ENCODE measurements at places on chromosomes 4 and X.

GRCh38 chr4:87011340-87012034, 76.7 kb downstream of the AFF1 start:
- peak; percentile 92 for DNase-seq

DNA sequence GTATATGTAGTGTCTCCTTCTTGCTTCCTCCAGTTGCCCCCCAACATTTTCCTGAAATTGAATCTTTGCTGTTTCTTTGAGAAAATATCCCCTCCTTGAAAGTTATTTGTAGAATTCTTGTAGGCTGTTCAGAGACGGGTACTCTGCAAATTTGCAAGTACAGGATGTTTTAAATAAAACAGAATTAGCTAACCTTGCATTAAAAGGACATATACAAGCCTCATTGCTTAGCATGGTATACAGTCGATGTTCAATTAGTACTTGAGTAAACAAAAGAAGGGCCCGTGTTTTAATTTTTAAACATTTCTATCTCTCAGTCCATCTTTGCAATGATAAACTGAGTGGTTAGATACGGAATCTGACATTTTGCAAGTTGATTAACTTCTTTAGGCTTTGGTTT, 50.8 kb downstream of the RAPGEF2 start:
- no peak for DNase-seq

GRCh38 chrX:147749308-147749707, 162.4 kb upstream of the FMR1 start:
- DNase-seq, result no peak

DNA sequence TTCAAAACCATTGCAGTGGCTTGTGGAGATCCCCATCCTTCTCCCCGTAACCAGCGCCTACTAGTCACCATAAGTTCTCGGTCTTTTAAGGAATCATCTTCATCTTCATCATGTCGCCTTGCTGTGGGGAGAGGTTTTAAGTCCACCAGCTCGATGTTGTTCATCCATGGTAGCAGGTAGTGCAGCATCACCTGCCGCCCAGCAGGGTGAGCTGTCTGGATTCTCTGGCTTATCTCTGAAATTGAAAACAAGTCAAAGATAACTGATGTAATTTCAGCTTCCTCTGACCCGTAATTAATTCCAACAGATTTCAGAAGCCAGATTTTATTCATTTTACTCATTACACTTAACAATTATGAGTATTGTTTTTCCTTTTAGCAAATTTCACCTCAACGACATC, 67.4 kb downstream of the ZAR1 start:
- DNase-seq, result peak; percentile 18

- peak; percentile 96 for DNase-seq
These were observed 11.4 kb downstream of the RNF175 start for GRCh38 chr4:153748378-153748777.

DNA sequence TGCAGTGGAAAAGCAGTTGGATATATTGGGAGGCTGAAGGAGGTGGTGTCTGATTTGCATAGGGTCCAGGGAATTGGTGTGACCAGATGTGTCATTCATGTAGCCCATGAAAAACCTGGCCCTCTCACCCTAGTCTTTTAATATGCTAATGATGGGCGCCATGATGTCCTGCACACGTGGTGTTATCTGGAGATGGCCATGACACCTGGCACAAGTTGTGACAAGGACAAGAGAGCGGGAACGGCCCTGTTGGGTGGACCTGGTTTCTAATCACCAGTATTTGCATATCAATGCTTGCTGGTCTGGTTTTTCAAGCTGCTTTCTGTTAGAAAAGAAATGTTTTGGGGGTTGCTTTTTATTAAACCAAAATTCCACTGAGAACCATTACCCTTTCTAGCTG, 87.4 kb downstream of the ZXDA start:
- DNase-seq, result no peak

- peak; percentile 25 for DNase-seq
These were observed 29.2 kb downstream of the CLRN2 start for GRCh38 chr4:17544205-17544604.

- no peak for DNase-seq
These were observed 591 bp upstream of the ACSL4 start for GRCh38 chrX:109733613-109734083.

DNA sequence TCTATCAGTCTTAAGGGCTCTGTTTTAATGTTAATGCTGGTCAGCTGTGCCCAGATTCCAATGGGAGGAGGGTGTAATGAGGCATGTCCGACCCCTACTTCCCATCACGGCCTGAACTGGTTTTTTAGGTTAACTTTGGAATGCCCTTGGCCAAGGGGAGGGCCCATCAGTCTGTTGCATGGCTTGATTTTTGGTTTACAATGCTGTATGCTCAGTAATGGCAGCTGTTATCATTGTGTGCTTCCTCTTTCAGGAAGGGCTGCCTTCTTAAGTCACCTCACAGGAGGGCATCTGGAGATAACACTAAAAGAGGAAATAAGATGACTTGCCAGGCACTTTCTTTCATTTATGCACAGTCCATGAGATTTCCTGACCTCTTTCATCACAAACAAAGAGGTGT, 36.3 kb downstream of the ATXN3L start:
- no peak for DNase-seq

DNA sequence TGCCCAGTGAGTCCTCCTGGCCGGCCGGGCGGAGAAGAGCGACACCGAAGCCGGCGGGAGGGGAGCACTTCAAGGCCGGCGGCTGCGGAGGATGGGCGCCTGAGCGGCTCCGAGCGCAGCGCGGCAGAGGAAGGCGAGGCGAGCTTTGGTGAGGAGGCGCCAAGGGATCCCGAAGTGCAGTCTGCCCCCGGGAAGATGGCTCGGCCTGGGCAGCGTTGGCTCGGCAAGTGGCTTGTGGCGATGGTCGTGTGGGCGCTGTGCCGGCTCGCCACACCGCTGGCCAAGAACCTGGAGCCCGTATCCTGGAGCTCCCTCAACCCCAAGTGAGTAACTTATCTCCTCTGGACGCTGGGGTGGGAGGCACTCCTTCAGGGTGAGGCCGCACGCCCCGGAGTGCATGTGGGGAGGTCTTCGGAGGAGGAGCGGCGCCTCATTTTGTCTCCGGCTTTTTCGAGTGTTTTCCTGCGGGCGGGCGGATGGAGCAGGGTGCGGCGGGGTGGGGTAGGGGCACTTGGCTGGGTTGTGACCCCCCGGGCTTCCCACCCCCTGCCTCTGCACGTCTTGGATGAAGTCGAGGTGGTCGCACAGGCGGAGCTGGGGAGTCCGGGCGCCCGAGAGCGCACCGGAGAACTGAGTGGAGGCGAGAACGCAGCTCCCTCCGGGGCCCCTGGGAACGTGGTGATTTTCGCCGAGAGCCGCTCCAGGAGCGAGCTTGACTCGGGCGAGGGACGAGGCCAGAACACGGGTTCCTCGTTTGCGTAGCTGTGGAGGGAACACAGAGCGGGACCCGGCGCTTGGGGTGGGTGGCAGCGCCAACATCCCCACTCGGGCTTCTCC, 979 bp downstream of the EFNB1 start:
- DNase-seq, result no peak

GRCh38 chr4:186144198-186144945, 39.9 kb downstream of the FAM149A start:
- DNase-seq, result peak; percentile 43

DNA sequence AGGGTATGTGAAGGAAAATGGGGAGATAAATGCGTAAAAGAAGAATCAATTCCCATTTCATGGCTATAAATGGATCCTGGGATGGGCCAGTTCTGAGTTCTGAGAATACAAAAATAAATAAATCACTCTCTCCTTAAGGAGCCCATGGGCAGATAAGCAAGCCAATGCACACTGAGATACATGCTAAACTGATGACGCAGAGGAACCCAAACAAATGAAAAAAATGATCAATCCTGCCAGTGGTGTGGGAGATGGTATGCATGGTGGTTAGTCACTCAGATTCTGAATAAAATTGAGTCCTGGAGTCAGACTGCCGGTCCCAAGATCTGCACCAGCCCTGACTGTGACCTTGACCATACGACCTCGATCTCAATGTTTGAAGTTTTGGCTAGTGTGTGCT, 59.7 kb downstream of the NEIL3 start:
- DNase-seq, result no peak

GRCh38 chr4:38040619-38041018, 80.4 kb downstream of the PTTG2 start:
- peak; percentile 86 for DNase-seq

DNA sequence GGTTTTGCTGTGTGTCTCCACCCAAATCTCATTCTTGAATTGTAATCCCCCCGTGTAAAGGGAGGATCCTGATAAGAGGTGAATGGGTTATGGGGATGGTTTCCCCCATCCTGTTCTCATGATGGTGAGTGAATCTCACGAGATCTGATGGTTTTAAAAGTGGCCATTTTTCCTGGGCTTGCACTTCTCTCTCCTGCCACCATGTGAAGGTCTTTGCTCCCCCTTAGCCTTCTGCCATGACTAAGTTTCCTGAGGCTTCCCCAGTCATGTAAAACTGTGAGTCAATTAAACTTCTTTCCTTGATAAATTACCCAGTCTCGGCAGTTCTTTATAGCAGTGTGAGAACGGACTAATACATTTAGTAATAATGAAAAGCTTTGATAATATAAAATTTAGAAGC, 46.9 kb downstream of the ANTXR2 start:
- peak; percentile 17 for DNase-seq

DNA sequence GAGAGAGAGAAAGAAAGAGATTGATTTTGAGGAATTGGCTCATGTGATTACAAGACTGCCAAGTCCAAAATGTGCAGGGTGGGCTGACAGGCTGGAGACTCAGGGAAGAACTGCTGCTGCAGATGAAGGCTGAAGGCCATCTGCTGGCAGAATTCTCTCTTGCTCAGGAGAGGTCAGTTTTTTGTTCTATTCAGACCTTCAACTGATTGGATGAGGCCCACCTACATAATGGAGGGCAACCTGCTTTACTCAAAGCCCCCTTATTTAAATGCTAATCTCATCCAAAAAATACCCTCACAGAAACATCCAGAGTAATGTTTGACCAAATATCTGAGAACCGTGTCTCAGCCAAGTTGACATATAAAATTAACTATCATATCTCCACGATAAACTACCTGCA, 38.2 kb upstream of the MAMLD1 start:
- DNase-seq, result no peak

DNA sequence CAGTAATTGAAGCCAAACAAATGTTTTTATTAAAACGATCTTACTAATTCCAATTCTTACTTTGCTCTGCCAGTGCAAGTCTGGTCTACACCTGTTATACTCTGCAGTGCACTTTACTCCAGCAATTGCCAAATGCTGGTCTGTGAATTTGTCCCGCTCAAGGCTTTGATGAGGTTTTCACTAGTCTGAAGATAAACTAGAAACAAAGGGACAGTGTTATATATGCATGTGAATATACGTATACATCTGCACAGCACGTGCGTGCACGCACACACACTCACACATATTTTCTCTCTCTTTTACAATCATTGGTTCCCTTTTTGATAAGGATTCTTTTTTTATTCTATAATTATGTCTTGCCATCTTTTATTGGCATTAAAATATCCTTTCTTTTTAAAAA, 88.5 kb upstream of the LCORL start:
- no peak for DNase-seq

GRCh38 chrX:16992445-16992844, 46.0 kb downstream of the REPS2 start:
- DNase-seq, result no peak

GRCh38 chrX:124217304-124218251, 114.9 kb upstream of the TEX13D start:
- peak; percentile 47 for DNase-seq

All from epithelial cell of esophagus (primary cell).